Smooth muscle cell of trachea (primary cell): ENCODE measurements at places on chromosomes 11 and 22. TPM values are rescaled to one million over a fixed set of nuclear protein-coding genes. Genes with fewer than 3 reads are reported as not detected.

The PRDM11 gene
- total RNA-seq: 3.3 and 6.5 TPM in 2 replicates

The CRYBB3 gene
- not detected in 2 replicates for total RNA-seq

The ZBTB16 gene
- total RNA-seq: under 0.01 TPM in 1 of 2 replicates, not detected in the other

The CCDC134 gene
- total RNA-seq: 6.8 and 8.9 TPM in 2 replicates

The TP53AIP1 gene
- 0.15 TPM in 1 of 2 replicates, not detected in the other for total RNA-seq

The TRIM51 gene
- not detected in 2 replicates for total RNA-seq

The CRYBA4 gene
- total RNA-seq: not detected in 2 replicates

The MYBPC3 gene
- not detected in 2 replicates for total RNA-seq

The FXYD2 gene
- total RNA-seq: 0.33 and 0.44 TPM in 2 replicates

The DEFB131B gene
- total RNA-seq: not detected in 2 replicates

The CALCB gene
- total RNA-seq: 0.15 TPM in 1 of 2 replicates, not detected in the other

The TP53I11 gene
- total RNA-seq: 40.1 and 103 TPM in 2 replicates

The LRRC74B gene
- total RNA-seq: under 0.01 TPM in 1 of 2 replicates, not detected in the other

The SLC16A8 gene
- 0.17 TPM in 1 of 2 replicates, not detected in the other for total RNA-seq

The OR2AG2 gene
- total RNA-seq: 0.15 and 0.33 TPM in 2 replicates
